MCF 10A (cell line): ENCODE measurements at places on chromosomes 16 and 17.
A peak's percentile ranks its signal among the peaks of the same experiment; 100 is the strongest.

DNA sequence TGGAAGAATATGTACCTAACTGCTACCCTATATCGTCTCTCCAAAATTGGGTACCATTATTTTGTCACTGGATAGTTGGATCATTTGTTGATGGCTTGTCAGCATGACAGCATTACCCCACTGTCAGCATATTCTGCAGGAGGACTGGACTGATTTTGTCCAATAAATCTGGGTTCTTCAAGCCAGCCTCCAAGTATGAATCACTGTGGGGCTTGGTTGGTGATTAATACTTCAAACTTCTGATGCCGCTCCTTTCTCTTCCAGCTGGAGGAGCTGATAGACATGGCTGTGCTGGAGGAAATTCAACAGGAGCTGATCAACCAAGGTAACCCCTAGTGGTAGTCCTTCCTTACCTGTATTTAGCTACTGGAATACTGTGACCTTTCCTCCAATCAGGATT lies 2.5 kb downstream of the RPAIN start:
- peak; percentile 69 for DNase-seq

GRCh38 chr16:57739756-57740422 lies 4.3 kb downstream of the KATNB1 start:
- no peak for DNase-seq

DNA sequence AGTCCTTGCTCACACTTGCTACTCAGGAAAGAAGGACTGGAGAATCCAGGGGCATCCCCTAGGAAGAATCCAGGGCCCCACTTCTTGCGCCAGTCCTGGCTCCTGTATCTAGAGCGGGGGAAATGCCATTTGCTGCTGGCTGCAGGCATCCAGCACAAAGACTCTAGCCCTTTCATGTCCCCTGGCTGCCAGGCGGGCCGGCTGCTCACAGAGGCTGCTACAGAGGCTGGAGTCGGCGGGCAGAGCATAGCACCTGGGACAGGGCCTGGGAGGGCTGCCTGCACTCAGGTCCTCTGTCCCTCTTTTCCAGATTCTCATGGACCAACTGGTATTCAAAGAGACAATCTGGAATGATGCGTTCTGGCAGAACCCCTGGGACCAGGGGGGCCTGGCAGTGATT lies 13.8 kb downstream of the SMIM5 start:
- DNase-seq, result no peak

DNA sequence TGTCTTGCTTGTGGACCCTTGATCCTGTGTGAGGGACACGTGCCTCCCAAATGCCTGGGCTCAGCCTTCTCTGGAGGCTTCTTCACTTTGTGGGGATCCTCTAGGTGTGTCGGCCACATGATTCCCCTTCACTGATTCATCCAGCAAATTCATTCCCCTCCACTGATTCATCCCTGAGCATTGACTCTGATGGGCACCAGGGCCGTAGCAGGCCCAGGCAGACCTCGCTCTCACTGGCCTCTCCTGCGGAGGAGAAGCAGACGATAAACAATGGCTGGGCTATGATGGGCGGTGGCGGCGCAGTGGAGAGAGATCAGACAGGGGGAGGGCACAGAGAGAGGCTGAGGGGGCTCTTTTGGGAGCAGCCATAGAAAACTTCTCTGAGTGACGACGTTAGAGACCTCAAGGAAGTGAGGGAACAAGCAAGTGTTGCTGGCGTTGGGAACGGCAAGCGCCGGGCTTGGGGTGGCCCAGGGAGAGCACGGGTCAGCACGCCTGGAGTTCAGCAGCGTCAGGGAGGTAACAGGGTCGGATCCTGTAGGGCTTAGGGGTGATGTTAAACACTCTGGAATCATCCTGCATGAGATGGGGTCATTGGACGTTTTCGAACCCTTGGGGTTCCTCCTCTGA lies 17.5 kb upstream of the RPTOR start:
- no peak for DNase-seq

DNA sequence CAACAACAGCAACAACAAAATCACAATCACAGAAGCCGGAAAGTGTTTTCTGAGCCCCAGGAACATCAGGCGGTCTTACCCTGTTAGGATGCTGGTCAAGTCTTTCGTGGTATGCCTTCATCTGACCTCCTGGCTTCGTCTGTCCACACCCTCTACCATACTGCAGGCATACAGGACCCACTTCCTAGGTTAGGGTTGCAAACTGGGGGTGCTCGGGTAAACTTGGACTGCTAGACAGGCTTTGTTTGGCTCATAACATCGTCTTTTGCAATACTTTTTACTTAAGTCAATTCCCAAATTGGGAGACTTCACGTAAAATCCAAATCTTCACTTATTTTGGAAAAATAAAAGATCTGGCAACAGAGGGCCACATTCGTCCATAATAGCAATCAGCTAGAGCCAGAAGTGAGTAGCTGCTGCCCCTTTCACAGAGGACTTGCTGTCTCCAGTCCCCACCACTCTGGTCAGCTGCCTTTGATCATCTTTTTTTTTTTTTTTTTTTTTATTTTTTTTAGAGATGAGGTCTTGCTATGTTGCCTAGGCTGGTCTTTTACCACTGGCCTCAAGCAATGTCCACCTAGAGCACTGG lies 30.0 kb downstream of the CHD9 start:
- DNase-seq, result no peak

DNA sequence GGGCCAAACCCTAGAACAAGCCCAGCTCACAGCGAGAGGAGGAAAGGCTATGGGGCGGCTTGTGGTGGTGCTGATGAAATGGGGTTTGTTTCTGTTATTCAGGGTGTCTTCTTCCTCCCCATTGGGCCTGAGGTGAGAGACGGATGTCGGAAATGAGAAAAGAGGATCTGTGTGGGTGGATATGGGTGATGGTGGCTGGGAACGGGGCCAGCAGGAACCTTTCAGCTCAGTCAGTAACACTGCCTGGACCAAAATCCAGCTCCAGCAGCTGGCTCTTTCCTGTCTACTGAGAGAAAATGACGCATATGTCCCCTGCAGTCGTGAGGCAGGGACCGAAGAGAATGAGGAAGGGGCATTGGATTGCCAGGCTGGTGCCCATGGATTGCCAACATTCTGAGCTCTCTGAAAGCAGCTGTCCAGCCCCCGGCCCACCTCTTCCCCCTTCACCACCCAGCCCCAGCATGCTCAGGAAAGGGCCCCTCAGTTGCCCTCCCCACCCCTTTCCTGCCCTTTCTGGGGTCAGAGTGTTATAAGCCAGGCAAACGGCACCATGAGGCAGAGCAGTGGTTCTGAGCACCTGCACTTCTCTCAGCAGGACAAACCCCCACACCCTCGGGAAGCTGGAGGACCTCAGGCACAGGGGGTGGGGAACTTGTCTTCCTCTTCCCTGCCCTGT lies 4.0 kb downstream of the MYH3 start:
- DNase-seq, result no peak

DNA sequence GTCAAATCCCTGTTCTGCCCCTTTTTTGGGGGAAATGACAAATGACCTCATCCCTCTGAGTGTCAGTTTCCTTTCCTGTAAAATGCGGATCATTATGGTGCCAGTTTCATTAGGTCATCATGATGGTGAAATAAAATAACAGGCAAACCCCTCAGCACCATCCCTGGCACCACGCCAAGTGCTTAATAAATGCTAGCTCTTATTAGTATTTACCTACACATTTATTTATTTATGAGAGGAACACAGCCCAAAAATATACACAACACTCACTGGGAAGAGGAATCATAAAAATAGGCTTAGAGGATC lies 28.6 kb upstream of the GPRC5B start:
- no peak for DNase-seq

DNA sequence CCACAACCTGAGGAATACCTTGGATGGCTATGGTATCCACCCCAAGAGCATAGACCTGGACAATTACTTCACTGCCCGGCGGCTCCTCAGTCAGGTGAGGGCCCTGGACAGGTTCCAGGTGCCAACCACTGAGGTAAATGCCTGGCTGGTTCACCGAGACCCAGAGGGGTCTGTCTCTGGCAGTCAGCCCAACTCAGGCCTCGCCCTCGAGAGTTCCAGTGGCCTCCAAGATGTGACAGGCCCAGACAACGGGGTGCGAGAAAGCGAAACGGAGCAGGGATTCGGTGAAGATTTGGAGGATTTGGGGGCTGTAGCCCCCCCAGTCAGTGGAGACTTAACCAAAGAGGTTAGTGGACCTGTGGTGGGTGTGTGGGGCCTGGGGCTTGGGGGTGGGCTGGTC lies 3.1 kb downstream of the NFE2L1 start:
- DNase-seq, result peak; percentile 53

DNA sequence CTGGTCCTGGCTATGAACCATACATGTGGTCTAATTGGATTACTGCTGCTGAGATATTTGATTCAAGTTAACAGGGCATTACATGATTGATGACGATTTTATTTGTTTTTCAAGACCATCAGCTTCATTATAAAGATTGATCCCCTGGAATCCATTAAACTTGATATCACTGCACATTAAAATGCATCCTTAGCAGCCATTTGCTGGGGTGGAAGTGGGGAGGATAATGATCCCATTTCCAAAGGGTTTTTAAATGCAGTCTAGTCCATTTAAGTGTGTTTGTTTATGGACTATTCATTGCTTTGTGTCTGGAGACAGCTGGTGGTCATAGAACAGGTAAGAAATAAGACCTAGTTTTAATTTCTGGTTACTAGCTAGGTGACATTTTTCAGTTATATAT lies 40.9 kb downstream of the ADAMTS18 start:
- DNase-seq, result no peak

- peak; percentile 99 for DNase-seq
Measured at GRCh38 chr17:81328978-81329926, 34.1 kb upstream of the SLC38A10 start.

GRCh38 chr17:68942389-68942788 lies 12.8 kb downstream of the ABCA8 start:
- DNase-seq, result no peak

GRCh38 chr17:35373984-35374765 lies 754 bp upstream of the SLFN11 start:
- DNase-seq, result peak; percentile 14

DNA sequence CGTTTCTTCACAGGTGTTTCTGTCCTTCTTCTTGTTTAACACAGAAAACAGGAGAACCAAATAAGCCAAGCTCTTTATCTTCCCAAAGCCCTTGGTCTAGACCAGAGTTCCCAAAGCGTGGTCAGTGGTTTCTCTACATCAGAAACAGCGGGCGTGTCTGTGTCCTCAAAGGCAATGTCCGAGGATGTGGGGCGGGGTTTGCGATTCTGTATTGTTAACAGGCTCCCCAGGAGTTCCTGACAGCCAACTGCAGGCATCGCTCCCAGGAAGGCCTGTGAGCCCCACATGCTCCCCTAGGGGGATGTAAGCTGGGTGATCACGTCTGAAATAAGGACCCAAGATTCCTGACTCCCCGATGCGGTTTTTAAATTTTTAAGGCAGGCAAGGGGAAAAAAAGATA lies 28.4 kb upstream of the SLC25A19 start:
- DNase-seq, result no peak

DNA sequence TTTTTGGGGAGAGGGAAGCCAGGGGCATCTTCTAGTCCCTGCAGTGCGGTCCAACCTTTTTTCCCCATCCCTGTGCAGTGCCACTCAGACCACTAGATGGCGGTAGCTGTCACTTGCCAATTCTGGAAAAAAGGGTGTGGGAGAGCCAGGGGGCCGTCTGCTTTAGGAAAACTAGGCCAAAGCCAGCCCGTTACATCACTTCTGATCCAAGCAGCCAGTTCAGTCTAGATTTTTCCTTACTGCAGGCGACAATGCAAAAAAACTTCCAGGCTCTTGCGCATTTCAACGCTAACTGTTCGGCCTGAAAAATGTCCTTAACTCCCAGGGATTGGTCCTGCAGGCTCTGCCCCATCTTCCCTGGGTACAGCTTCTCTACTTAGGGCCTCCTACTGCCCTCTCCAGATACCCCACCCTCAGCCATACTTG lies 69.2 kb upstream of the CES5A start:
- peak; percentile 70 for DNase-seq

- peak; percentile 93 for DNase-seq
Measured at GRCh38 chr17:82287868-82288801, 14.6 kb upstream of the CSNK1D start.

GRCh38 chr17:81537343-81537855 lies 9.2 kb downstream of the FSCN2 start:
- DNase-seq, result peak; percentile 25

- DNase-seq, result no peak
Measured at GRCh38 chr16:19666477-19666876, 51.5 kb downstream of the KNOP1 start.

DNA sequence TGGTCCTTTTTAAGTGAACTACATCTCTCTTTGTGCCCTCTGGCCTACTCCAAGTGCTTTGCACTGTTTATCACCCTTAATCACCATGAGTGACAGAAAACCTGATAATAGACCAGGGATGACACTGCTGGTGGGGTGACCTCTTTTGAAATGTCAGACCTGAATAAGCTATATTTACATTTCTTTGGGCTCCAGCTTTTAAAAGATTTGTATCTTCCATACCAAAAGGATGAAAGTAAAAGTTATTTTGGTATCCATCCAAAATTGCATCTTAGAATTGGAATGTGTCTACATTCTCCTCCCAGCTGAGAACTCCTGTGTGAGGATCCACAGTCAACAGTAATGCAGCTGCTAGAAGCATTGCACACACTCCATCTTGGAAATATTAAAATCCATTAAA lies 370.0 kb downstream of the CDH11 start:
- DNase-seq, result no peak

DNA sequence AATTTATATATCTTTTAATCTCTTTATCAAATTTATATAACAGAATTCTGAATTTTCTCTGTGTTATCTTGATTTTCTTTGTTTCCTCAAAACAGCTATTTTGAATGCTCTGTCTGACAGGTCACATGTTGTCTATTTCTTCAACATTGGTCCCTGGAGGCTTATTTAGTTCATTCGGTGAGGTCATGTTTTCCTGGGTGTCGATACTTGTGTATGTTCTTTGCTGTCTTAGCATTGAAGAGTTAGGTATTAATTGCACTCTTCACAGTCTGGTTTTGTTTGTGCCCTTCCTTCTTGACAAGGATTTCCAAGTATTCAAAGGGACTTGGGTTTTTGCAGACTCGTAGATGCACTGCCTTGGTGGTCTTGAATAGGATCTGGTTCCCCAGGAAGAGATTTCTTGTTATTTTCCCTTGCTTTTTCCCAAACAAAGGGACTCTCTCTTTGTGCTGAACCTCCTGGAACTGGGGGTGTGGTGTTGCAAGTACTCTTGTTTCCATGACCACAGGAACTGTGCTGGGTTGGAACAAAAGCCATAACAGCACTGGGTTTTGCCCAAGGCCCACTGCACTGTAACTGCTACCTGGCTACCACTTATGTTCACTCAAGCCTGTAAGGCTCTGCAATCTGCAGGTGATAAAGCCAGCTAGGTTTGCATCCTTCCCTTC lies 1483.0 kb downstream of the CDH8 start:
- no peak for DNase-seq

DNA sequence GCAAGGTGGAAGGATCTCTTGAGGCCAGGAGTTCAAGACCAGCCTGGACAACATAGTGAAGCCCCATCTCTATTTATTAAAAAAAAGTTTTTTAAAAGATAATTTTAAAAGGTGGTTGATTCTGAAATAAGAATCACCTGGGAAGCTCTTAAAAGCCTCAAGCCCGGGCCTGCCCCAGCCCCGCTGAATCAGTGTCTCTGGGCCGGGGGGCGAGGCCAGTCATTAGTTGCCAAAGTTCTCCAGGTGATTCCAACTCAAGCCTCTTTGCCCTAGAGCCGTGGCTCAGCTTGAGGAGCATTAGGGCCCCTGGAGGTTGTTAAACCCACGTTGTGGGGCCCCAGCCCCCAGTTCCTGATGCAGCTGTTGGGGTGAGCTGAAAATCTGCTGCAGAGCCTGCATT lies 24.6 kb downstream of the JPH3 start:
- peak; percentile 47 for DNase-seq

- no peak for DNase-seq
Measured at GRCh38 chr17:40074871-40075200, 12.1 kb downstream of the THRA start.
